ENCODE measurements at places on chromosomes 12 and 14.
A peak's percentile ranks its signal among the peaks of the same experiment; 100 is the strongest.

- H3K36me3 ChIP-seq, result no peaks in the 10 kb centered on the region
- peaks cover 6% of the 10 kb centered on the region for H3K4me1 ChIP-seq
- no peak overlapping the region for H3K27ac ChIP-seq
- no peaks in the 10 kb centered on the region for H3K27me3 ChIP-seq
- DNase-seq, result no peak
- no peak overlapping the region for H3K4me3 ChIP-seq
Measured at GRCh38 chr12:62724285-62724684, 210.7 kb downstream of the PPM1H start.

- no peaks in the 10 kb centered on the region for H3K27me3 ChIP-seq
- no peak overlapping the region for H3K27ac ChIP-seq
- H3K36me3 ChIP-seq, result no peaks in the 10 kb centered on the region
- no peak for DNase-seq
- H3K4me3 ChIP-seq, result no peak overlapping the region
Measured at GRCh38 chr14:27890259-27890658, 876.3 kb upstream of the FOXG1 start.

GRCh38 chr12:123270214-123271000, 1.2 kb downstream of the CDK2AP1 start:
- H3K27me3 ChIP-seq, result no peaks in the 10 kb centered on the region
- peak overlapping the region; percentile 86 for H3K27ac ChIP-seq
- no peak for DNase-seq
- no peaks in the 10 kb centered on the region for H3K36me3 ChIP-seq

DNA sequence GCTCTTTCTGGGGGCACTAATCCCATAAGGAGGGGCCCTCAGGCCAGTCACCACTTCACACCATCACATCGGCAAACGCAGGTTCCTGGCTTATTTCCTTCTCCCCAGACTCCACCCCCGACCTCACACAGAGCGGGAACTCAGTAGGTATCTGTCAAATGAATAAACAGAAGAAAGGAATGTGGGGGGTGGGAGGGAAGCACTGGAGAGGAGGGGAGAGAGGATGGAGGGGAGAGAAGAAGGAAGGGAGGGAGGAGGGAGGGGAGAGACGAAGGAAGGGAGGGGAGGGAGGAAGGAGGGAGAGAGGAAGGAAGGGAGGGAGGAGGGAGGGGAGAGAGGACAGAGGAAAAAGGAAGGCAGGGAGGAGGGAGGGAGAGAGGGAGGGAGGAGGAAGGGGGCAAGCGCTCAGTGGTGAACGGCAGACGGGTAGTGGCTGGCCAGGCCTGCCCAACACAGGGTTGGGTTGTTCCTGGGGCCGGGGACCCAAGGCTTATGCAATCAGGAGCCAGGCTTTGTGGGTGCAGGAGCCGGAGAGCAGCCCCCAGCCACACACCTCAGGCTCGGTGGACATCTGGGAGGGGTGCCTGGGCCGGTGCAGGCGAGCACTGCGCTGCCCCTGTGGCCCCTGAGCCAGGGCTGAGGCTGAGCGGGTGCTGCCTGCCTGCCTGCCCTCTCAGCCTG, 52.6 kb upstream of the FBRSL1 start:
- no peak for DNase-seq
- H3K27ac ChIP-seq, result no peak overlapping the region
- H3K4me1 ChIP-seq, result peaks cover 8% of the 10 kb centered on the region
- no peaks in the 10 kb centered on the region for H3K27me3 ChIP-seq

GRCh38 chr12:121285856-121286255, 10.7 kb downstream of the CAMKK2 start:
- H3K27ac ChIP-seq, result peak overlapping the region; percentile 3
- H3K36me3 ChIP-seq, result no peaks in the 10 kb centered on the region
- no peaks in the 10 kb centered on the region for H3K27me3 ChIP-seq
- peaks cover 38% of the 10 kb centered on the region for H3K4me1 ChIP-seq

GRCh38 chr14:31696378-31696777, 135.2 kb downstream of the NUBPL start:
- no peaks in the 10 kb centered on the region for H3K4me1 ChIP-seq
- no peak overlapping the region for H3K4me3 ChIP-seq
- no peak for DNase-seq
- H3K27me3 ChIP-seq, result no peaks in the 10 kb centered on the region

- no peak for DNase-seq
- H3K36me3 ChIP-seq, result no peaks in the 10 kb centered on the region
- no peak overlapping the region for H3K27ac ChIP-seq
- H3K4me1 ChIP-seq, result no peaks in the 10 kb centered on the region
- no peak overlapping the region for H3K4me3 ChIP-seq
Measured at GRCh38 chr14:24924544-24924943, 125.4 kb downstream of the STXBP6 start.

- no peak overlapping the region for H3K27ac ChIP-seq
- no peaks in the 10 kb centered on the region for H3K36me3 ChIP-seq
- no peak overlapping the region for H3K4me3 ChIP-seq
- no peak for DNase-seq
Measured at GRCh38 chr12:127170226-127171180, 1096.5 kb upstream of the TMEM132C start.

- no peaks in the 10 kb centered on the region for H3K4me1 ChIP-seq
- no peak overlapping the region for H3K4me3 ChIP-seq
- H3K27me3 ChIP-seq, result no peaks in the 10 kb centered on the region
Measured at GRCh38 chr12:17148706-17149105, 542.7 kb upstream of the LMO3 start.

- peak overlapping the region; percentile 90 for H3K4me3 ChIP-seq
- peak; percentile 63 for DNase-seq
- H3K27ac ChIP-seq, result peak overlapping the region; percentile 70
Measured at GRCh38 chr14:31419967-31420318, 407 bp downstream of the HEATR5A start.

DNA sequence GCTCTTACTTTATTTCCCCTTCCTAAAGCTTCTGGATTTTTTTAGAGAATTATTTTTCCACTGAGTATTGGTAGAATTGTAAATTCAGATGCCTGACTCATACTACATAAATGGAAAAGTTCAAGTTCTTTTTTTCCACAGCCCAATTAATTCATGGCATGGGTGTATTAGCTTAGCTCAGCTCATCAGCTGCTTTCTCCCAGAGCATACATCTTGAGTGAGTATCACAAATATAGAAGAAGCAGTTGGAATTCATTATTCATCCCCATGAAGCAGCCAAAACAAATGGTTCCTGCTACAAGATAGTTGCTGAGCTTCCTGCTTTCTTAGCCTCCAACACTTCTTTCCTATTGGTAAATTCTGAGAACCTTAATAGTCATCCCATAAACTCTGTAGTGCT, 105.1 kb downstream of the C12orf50 start:
- H3K36me3 ChIP-seq, result no peaks in the 10 kb centered on the region
- DNase-seq, result no peak
- H3K27me3 ChIP-seq, result no peaks in the 10 kb centered on the region
- no peak overlapping the region for H3K27ac ChIP-seq
- H3K4me3 ChIP-seq, result no peak overlapping the region
- H3K4me1 ChIP-seq, result no peaks in the 10 kb centered on the region

DNA sequence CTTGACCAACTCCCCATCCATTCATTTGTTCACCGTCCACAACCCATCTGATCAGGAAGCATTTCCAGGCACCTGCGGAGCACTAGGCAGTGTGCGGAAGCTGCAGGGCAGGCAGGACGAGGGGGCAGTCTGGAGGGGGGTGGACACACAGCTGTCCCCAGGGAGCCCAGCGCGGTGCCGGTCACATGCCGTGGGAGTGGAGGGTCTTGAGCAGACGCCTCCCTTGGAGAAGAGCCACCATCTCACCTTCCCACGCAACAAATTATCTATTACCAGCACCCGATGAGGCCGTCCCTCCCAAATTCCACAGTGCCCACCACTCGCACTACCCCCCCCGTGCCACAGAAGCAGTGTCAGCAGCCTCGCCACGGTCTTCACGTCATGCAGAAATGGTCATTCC, 10.8 kb downstream of the DLK1 start:
- no peaks in the 10 kb centered on the region for H3K27me3 ChIP-seq
- H3K4me1 ChIP-seq, result no peaks in the 10 kb centered on the region
- DNase-seq, result no peak

- no peaks in the 10 kb centered on the region for H3K4me1 ChIP-seq
- no peaks in the 10 kb centered on the region for H3K36me3 ChIP-seq
- no peaks in the 10 kb centered on the region for H3K27me3 ChIP-seq
Measured at GRCh38 chr12:29547864-29548263, 50.4 kb upstream of the OVCH1 start.

- no peaks in the 10 kb centered on the region for H3K4me1 ChIP-seq
- no peak overlapping the region for H3K27ac ChIP-seq
- H3K27me3 ChIP-seq, result no peaks in the 10 kb centered on the region
- no peak overlapping the region for H3K4me3 ChIP-seq
- no peaks in the 10 kb centered on the region for H3K36me3 ChIP-seq
- no peak for DNase-seq
Measured at GRCh38 chr12:117279606-117280005, 81.8 kb downstream of the NOS1 start.

GRCh38 chr12:125183187-125184067, 118.2 kb downstream of the AACS start:
- H3K4me1 ChIP-seq, result peaks cover 9% of the 10 kb centered on the region
- H3K27me3 ChIP-seq, result no peaks in the 10 kb centered on the region
- H3K4me3 ChIP-seq, result no peak overlapping the region
- no peaks in the 10 kb centered on the region for H3K36me3 ChIP-seq

DNA sequence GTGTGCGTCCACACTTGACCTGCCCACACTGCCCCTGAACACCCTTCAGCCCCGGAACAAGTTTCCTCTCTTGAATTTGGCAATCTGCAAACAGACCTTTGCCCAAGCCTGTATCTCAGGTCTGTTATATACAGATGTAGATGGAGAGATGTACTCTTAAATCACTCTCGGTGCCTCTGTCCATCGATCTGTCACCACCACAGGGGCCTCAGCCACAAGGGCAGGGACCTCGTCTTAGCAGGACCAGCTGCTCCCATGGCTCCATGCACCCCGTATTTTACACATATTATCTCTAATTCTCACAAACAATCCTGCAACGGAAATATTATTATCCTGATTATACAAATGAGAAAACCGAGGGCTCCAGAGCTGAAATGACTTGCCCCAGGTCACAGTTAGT, 313.4 kb downstream of the BCL11B start:
- H3K36me3 ChIP-seq, result no peaks in the 10 kb centered on the region
- no peak overlapping the region for H3K4me3 ChIP-seq
- H3K27me3 ChIP-seq, result no peaks in the 10 kb centered on the region
- no peaks in the 10 kb centered on the region for H3K4me1 ChIP-seq

DNA sequence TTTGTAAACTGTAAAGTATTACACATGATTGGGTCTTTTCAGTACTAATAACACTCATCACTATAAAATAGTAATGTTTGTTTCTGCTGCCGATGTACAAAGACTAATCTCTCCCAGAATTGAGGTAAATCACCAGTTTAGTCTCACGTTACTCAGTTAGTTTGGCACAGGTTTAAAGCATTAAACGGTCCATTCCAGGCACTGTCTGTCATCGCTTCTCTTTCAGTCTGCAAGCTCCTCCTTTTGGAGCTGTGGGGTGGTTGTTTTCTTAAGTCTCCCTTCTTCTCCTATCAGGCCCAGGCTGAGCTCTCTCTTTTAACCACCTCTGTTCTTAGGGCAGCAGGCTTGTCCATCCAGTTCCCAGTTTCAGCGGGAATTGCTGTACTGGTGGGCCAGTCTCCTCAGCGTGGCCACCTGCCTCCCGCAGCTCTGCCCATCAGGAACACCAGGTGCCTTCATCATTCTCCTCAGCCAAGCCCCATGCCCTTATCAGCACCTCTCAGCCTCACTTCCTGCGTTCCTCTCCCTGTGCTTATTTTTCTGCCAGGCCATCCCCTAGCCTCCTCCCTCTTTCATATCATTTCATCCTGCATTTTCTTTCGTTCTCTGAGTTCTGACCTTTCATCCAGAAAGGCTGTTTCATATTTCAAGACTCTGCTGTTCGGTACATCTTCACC, 149.0 kb downstream of the TGFB3 start:
- H3K4me1 ChIP-seq, result peaks cover 8% of the 10 kb centered on the region
- H3K27ac ChIP-seq, result peak overlapping the region; percentile 34
- no peaks in the 10 kb centered on the region for H3K27me3 ChIP-seq
- DNase-seq, result no peak
- no peaks in the 10 kb centered on the region for H3K36me3 ChIP-seq

DNA sequence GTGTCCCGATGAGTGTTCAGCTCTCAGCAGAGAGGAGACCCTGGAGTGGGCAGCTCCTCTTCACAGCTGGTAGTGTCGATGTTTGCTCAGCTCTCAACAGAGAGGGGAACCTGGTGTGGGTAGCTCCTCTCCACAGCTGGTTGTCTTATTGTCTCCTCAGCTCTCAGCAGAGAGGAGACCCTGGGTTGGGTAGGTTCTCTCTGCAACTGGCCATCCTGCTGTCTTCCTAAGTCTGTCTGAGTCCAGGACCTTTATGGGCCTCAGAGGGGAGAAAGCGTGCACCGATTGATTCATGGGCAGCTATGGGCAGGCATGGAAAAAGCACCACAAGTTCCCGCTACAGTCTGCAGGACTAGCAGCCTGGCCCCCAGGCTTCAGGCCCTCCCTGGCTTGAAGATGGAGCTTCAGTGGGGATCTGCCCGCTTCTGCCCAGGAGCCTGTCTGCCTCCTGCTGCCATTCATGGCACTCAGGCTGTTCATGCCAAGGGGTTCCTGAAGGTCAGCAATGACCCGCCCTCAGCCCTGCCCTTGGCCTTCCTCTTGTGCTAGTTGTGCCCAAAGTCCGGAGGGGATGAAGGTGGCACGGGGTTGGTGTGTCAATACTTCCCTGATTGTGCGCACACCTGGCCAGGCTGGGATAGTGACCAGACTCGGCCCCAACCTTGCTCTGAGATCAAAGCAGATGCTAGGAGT, 224.2 kb downstream of the KCNC2 start:
- no peak for DNase-seq
- H3K36me3 ChIP-seq, result no peaks in the 10 kb centered on the region
- no peak overlapping the region for H3K27ac ChIP-seq
- H3K4me1 ChIP-seq, result no peaks in the 10 kb centered on the region
- H3K4me3 ChIP-seq, result no peak overlapping the region
- H3K27me3 ChIP-seq, result no peaks in the 10 kb centered on the region

DNA sequence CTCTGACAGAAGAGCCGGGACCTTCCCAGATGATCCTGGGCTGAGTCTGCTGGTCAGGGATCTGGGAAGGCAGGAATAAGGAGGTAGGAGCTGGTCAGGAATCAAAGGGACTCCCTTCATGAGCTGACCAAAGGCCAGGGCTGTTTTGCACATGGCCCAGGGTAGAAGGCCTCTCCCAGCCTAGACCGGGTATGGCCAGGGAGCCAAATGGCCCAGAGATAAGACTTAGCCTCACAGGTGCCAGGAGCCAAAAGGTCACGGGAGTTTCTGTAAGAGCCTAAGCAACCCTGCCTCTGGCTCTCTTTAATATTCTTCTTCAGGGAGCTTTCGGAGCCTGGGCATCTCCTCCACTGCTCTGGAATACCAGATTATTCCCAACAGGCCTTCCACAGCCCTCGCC, 191.3 kb upstream of the PWP1 start:
- H3K36me3 ChIP-seq, result no peaks in the 10 kb centered on the region
- H3K27ac ChIP-seq, result no peak overlapping the region
- no peak overlapping the region for H3K4me3 ChIP-seq
- H3K27me3 ChIP-seq, result no peaks in the 10 kb centered on the region

- no peak for DNase-seq
- H3K27ac ChIP-seq, result no peak overlapping the region
- H3K36me3 ChIP-seq, result no peaks in the 10 kb centered on the region
- no peaks in the 10 kb centered on the region for H3K4me1 ChIP-seq
Measured at GRCh38 chr14:61927520-61927919, 165.3 kb downstream of the SNAPC1 start.

Data from testis (tissue), 5 donors.